ENCODE measurements at places on chromosomes 7 and 10. TPM values are rescaled to one million over a fixed set of nuclear protein-coding genes. Genes with fewer than 3 reads are reported as not detected.
A peak's percentile ranks its signal among the peaks of the same experiment; 100 is the strongest.

DNA sequence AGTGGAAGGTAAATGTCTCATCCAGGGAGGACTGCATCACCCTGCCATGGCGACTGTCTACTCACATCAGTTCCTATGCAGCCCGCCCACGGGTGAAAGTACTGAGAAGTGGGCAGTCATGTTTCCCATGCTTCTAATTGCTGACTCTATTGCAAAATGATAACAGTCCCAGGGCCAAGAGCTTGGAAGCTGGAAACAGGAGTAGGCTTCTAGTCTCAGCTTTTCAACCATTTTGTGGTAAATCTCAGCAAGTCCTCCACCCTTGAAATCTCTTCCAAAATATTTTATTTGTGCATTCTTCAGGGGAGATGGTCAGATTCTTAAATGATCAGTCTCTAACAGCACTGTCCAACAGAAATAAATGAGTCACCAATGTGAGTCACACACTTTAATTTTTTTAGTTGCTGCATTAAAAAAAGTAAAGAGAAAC, 48.1 kb upstream of the TARP start:
- no peak overlapping the region for H3K27ac ChIP-seq
- DNase-seq, result no peak
- H3K4me3 ChIP-seq, result no peak overlapping the region

Gene EPHA1
- total RNA-seq, result 70.0 TPM

DNA sequence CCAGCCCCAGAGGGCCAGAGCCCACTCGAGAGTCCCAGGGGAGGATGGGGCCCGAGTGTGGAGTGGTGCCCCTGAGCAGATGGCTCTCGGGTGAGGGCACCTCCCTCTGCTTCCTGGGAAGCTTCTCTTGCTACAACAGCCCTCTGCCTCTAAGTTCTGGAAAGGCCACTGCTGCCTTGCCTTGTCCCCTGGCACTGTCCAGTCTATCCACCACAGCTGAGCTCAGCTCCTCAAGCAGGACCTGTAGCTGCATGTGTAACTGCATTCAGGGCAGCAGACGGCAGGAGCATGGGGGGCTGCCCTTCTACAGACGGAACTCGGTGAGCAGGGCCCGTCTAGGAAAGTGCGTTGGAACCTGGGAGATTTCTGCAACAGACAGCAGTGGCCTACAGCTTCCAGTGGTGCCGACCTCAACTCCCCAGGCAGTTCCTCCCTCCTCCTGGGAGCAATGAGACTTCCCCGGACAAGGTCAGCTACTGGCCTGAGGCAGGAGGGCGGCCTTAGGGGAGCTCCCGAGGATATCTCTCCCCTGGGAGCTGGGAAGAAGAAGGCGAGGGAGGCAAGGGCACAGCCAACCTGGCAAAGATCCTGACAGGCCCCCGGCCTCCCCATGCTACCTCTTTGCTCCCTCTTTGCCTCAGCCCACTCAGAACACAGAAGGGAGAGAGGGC, 88.5 kb downstream of the DLG5 start:
- DNase-seq, result peak; percentile 58
- no peak overlapping the region for H3K4me3 ChIP-seq
- H3K27ac ChIP-seq, result peak overlapping the region; percentile 75

- DNase-seq, result no peak
- no peak overlapping the region for H3K4me3 ChIP-seq
- no peaks in the 10 kb centered on the region for H3K36me3 ChIP-seq
- no peaks in the 10 kb centered on the region for H3K4me1 ChIP-seq
- no peak overlapping the region for H3K27ac ChIP-seq
Measured at GRCh38 chr7:42485301-42485766, 248.3 kb upstream of the GLI3 start.

DNA sequence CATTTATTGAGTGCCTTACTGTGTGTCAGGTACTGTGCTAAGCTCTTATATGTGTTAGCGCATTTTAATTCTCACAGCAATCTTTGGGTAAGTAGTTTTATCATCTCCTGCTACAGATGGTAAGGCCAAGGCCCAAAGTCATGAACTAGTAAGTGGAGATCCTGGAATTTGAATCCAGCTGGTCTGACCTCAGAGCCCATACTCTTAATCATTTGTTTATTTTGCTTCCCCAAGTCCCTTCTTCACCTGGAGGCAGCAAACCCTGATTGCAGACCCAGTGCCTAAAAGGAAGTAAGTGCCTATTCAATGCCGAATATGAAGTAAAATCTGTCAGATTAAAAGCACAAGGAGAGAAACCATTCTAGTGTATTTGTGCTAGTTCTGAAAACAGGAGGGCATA, 182.9 kb upstream of the TCF7L2 start:
- no peaks in the 10 kb centered on the region for H3K27me3 ChIP-seq
- no peak overlapping the region for H3K4me3 ChIP-seq
- peaks cover 7% of the 10 kb centered on the region for H3K4me1 ChIP-seq
- DNase-seq, result no peak
- H3K36me3 ChIP-seq, result no peaks in the 10 kb centered on the region
- no peak overlapping the region for H3K27ac ChIP-seq

GRCh38 chr10:4254101-4254994, 469.3 kb upstream of the KLF6 start:
- no peak overlapping the region for H3K4me3 ChIP-seq
- DNase-seq, result no peak
- no peak overlapping the region for H3K27ac ChIP-seq
- no peaks in the 10 kb centered on the region for H3K4me1 ChIP-seq
- no peaks in the 10 kb centered on the region for H3K27me3 ChIP-seq

DNA sequence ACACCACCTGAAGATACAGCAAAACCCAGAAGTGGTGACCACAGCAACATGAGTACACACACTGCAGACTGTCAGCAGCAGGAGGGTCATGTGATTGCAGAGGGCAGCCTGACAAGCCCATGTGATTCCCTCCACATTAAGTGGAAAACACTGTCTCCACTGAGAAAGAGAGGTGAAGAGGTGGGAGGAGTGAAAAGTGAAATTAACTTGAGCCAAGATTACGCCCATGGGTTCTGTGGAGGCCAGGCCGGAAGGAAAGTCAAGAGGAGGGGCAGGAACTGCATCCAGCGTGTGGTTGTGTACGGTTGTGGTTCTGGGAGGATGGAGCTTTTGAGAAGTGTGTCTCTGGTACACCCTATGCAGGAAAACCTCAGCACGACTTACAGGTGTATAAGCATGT, 138.5 kb downstream of the PLXNA4 start:
- H3K4me1 ChIP-seq, result peaks cover 3% of the 10 kb centered on the region
- H3K27ac ChIP-seq, result no peak overlapping the region
- H3K4me3 ChIP-seq, result no peak overlapping the region
- DNase-seq, result no peak
- no peaks in the 10 kb centered on the region for H3K36me3 ChIP-seq

DNA sequence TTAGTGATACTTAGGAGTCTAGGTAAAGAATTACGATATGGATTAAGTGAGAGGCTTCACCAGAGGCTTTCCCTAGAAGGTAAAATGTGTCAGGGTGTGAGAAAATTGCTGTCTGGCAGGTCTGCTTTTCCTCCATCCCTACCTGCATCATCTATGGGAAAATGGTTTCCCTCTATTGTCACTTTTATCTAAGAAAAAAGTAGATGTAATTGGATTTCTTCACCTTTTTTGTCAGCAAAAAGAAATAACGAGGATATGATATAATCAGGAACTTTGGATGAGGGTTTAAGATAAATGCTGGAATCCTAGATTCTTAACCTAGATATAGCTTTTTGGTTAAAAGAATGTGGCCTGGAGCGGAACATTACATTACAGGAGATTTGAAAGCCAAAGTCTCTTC, 146.1 kb downstream of the MAGI2 start:
- no peaks in the 10 kb centered on the region for H3K27me3 ChIP-seq
- H3K36me3 ChIP-seq, result no peaks in the 10 kb centered on the region
- peaks cover 5% of the 10 kb centered on the region for H3K4me1 ChIP-seq
- no peak for DNase-seq

DNA sequence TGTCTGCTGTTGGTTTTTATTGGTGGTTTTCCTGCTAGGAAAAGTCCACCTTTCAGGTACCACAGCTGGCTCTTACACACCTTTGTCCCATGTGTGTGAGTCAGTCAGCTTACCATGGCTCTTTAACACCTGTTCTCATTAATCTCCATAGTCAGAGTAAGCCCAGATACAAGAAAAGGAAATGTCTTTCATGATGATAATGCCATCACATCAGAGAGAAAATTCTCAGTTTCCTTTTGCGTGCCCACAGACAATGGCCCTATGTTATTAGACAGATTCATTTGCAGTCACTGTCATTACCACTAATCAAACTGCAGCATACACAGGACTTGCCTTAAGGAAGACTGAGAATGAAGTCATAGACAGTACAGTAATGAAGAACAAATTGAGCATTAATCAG, 1583.6 kb upstream of the LRRTM3 start:
- no peak overlapping the region for H3K27ac ChIP-seq
- DNase-seq, result no peak
- H3K4me1 ChIP-seq, result no peaks in the 10 kb centered on the region
- H3K36me3 ChIP-seq, result no peaks in the 10 kb centered on the region
- no peak overlapping the region for H3K4me3 ChIP-seq

Gene ANKRD1
- total RNA-seq, result 41.0 TPM

GRCh38 chr10:16847644-16848043, 30.4 kb upstream of the RSU1 start:
- H3K4me3 ChIP-seq, result no peak overlapping the region
- no peaks in the 10 kb centered on the region for H3K27me3 ChIP-seq
- H3K4me1 ChIP-seq, result no peaks in the 10 kb centered on the region
- no peaks in the 10 kb centered on the region for H3K36me3 ChIP-seq
- no peak for DNase-seq
